ENCODE measurements at places on chromosomes 16 and 17. TPM values are rescaled to one million over a fixed set of nuclear protein-coding genes. Genes with fewer than 3 reads are reported as not detected.

The SLC47A2 gene
- total RNA-seq: not detected

DNA sequence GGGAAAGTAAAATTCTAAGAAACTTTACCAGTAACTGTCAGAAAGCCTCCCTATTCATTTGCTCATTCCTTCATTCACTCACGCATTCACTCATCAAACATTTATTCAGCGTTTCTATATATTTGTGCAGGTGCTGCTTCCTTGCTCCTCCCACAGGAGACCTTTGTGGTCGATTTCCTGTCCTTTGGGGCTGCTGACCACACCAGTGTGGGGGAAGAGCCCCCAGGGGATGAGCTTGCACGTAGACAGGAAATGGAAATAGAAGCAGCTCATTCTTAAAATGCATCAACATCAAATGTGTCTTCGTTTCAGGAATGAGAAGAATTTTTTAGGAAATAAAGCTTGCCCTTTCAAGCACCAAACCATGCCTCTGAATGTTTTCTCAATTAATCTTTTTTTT lies 9.6 kb downstream of the PIK3R6 start:
- H3K27ac ChIP-seq: no peak overlapping the region
- no peaks in the 10 kb centered on the region for H3K27me3 ChIP-seq
- no peak overlapping the region for H3K4me3 ChIP-seq
- DNase-seq: no peak
- no peaks in the 10 kb centered on the region for H3K4me1 ChIP-seq

- no peak for DNase-seq
- no peaks in the 10 kb centered on the region for H3K4me1 ChIP-seq
- H3K4me3 ChIP-seq: no peak overlapping the region
- no peak overlapping the region for H3K27ac ChIP-seq
Observed at GRCh38 chr16:11114366-11115164, 141.4 kb downstream of the SOCS1 start.

DNA sequence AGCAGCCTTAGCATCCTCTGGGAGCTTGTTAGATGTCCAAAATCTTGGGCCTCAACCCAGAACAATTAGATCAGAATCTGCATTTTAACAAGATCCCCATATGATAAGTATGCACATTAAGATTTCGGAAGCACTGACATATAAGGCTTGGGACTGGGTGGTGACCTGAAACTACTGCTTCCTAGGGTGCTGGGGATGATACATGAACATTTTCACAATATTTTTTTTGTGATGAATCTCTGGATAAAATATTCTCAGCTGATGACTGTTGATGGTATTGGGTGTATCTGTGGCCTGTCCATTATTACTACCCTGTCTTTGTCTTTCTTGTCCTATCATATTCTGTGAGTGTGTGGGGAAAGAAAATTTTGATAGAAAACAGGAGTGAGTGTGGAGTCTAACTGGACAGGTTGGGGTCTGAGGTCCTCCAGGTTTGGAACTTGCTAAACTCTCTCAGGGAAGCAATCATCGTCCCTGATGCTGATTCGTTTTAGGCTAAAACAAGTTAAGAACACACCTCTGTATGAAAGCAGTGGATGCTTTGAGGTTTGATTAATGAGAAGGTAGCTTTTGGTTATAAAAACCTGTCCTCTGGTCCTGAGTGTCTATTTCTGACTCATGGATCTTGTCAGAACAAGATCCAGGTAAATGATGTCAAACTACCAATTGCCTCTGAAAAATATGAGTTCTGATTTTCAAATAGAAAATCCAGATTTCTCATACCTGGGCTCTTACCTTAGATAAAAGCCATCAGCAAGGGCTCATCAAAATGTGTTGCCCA lies 23.2 kb downstream of the KRT23 start:
- H3K27ac ChIP-seq: no peak overlapping the region
- H3K27me3 ChIP-seq: no peaks in the 10 kb centered on the region
- H3K4me3 ChIP-seq: no peak overlapping the region
- H3K36me3 ChIP-seq: no peaks in the 10 kb centered on the region
- no peak for DNase-seq

DNA sequence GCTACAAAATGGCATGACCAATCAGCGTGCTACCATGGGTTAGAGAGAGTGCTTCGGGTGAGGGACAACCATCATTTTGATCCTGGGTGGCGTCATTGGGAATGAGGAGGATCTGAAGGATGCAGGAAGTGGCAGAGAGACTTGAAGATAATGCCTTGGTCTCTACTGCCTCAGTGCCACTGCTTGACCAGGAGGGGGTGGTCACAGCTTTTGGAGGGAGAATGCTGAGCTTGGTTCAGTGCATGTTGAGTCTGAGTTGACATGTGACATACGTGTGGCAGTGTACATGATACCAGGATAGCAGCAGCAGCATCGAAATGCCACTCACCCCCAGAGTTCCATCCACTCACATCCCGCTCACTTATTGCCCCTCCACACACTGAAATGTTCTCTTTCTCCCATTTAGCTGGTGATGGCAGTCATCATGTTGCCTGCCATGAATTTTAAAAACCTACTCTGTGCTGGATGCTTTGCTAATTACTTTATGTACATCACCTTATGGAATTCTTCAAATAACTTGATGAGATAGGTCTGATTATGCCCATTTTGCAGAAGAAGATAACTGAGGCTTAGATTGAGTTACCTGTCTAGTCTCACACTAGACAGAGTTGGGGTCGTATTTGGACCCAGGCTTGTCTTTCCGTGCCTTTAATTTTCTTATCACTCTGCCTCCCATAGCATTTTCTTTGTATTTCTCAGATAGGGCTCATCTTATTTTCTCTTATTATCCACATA lies 36.7 kb downstream of the ARSG start:
- no peak for DNase-seq
- no peaks in the 10 kb centered on the region for H3K36me3 ChIP-seq
- no peak overlapping the region for H3K27ac ChIP-seq
- no peaks in the 10 kb centered on the region for H3K27me3 ChIP-seq
- no peaks in the 10 kb centered on the region for H3K4me1 ChIP-seq

The B4GALNT2 gene
- not detected for total RNA-seq

- H3K36me3 ChIP-seq: peaks cover 14% of the 10 kb centered on the region
- H3K4me1 ChIP-seq: peaks cover 77% of the 10 kb centered on the region
- H3K4me3 ChIP-seq: no peak overlapping the region
- H3K27ac ChIP-seq: peak overlapping the region; percentile 64
Observed at GRCh38 chr17:1365445-1366039, 34.5 kb downstream of the YWHAE start.

DNA sequence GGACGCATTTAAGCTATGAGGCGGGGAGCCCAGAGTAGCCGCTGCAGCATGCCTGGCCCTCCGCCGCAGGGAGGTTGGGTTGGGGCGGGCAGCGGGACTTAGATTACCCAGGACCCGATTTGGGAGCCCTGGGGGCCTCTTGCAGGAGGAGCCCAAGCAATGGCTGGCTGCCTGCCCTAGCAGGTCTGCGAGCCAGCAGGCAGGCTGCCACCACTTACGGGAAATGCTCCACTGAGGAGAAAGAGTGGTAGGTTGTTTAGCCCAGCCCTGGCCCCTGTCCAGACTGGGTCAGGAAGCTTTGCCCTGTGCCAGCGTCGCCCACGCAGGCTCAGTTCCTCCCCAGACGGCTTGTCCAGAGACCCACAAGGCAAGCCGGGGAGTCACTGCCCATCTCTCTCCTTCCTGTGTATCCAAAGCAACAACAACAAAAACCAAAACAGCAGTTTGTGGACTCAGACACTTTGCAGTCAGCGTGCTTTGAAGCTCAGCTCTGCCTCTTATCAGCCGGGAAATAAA lies 10.3 kb upstream of the TVP23A start:
- no peaks in the 10 kb centered on the region for H3K27me3 ChIP-seq
- no peaks in the 10 kb centered on the region for H3K36me3 ChIP-seq
- peaks cover 3% of the 10 kb centered on the region for H3K4me1 ChIP-seq

DNA sequence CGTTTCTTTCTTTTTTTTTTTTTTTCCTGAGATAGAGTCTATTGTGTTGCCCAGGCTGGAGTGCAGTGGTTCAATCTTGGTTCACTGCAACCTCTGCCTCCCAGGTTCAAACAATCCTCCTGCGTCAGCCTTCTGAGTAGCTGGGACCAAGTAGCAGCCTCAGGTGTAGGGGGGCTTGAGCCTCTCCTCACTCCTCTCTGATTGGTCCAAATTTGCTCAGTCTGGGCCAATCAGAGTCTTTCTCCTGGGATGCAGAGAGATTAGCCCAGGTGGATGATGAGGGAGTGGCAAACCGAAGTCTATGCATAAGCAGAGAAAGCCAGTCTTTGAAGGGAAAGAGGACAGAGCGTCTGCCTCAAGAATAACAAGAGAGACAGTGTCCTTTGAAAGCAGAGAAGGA lies 99.0 kb downstream of the BMERB1 start:
- no peaks in the 10 kb centered on the region for H3K36me3 ChIP-seq
- H3K4me1 ChIP-seq: no peaks in the 10 kb centered on the region
- H3K27me3 ChIP-seq: no peaks in the 10 kb centered on the region
- H3K27ac ChIP-seq: no peak overlapping the region
- no peak for DNase-seq

The MYH13 gene
- total RNA-seq: not detected

- no peak overlapping the region for H3K27ac ChIP-seq
- no peak for DNase-seq
- H3K36me3 ChIP-seq: no peaks in the 10 kb centered on the region
- no peaks in the 10 kb centered on the region for H3K4me1 ChIP-seq
- peaks cover 29% of the 10 kb centered on the region for H3K27me3 ChIP-seq
Observed at GRCh38 chr17:31919802-31920525, 16.8 kb upstream of the SUZ12 start.

- peaks cover 14% of the 10 kb centered on the region for H3K36me3 ChIP-seq
- H3K27me3 ChIP-seq: no peaks in the 10 kb centered on the region
- no peaks in the 10 kb centered on the region for H3K4me1 ChIP-seq
Observed at GRCh38 chr17:42346481-42346880, 41.8 kb downstream of the STAT3 start.

The ARHGAP23 gene
- total RNA-seq: 42.1 TPM

DNA sequence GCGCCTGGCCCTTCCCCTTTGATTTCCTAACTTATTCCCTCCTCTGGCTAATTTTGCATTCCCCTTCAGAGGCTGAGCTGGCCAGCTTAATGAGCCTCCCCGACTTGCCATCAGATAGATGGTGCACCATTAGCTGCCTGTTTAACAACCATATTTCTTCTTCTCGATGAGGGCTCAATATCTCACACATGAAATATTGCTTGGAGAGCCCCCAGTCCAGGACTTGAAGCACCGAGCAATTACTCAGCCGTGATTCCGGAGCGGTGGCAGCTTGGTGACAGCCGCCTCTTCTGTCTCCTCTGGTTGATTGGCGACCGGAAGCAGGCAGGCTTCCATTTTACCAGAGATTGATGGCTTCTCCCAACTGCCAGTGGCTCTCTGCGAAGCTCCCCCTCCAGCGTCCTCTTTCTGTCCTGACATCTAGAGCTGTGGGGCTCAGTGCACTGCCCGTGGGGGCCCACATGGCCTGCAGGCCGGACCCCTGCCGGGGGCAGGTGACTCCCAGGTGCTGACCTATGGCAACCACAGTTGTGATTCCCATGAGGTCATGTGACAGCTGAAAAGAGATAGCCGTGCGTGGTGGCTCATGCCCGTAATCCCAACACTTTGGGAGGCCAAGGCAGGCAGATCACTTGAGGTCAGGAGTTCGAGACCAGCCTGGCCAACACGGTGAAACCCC lies 133.7 kb upstream of the SEC14L1 start:
- H3K4me3 ChIP-seq: no peak overlapping the region
- no peaks in the 10 kb centered on the region for H3K27me3 ChIP-seq
- DNase-seq: no peak

The CRYBA1 gene
- not detected for total RNA-seq

The TBC1D3B gene
- total RNA-seq: 1.5 TPM

The RPGRIP1L gene
- total RNA-seq: 4.1 TPM
